ENCODE measurements at places on chromosomes 6 and 20.

- DNase-seq, result no peak
Observed at GRCh38 chr6:12381587-12381986, 91.4 kb downstream of the EDN1 start.

GRCh38 chr6:39335780-39336545, 13.5 kb upstream of the KCNK16 start:
- no peak for DNase-seq

GRCh38 chr6:91042656-91043055, 455.8 kb upstream of the MAP3K7 start:
- no peak for DNase-seq

DNA sequence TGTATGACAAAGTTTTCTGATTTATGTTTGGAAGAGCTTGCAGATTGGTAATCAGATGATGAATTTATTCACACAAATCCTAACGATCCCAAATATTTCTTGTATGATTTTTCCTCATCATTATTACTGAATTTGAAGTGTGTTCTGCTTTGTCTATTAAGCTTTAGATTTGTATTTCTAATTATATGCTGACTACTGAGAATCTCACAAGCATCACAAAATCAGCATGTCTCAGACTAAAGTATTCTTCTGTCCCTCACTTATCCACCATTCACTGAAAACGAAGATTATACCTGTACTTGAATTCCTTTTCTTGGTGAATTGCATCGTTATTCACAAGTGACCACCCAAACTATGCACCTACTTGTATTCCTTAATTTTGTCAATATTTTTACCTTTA, 796.3 kb upstream of the MAP3K7 start:
- DNase-seq, result no peak

GRCh38 chr6:87971605-87972262, 75.9 kb upstream of the SPACA1 start:
- no peak for DNase-seq

DNA sequence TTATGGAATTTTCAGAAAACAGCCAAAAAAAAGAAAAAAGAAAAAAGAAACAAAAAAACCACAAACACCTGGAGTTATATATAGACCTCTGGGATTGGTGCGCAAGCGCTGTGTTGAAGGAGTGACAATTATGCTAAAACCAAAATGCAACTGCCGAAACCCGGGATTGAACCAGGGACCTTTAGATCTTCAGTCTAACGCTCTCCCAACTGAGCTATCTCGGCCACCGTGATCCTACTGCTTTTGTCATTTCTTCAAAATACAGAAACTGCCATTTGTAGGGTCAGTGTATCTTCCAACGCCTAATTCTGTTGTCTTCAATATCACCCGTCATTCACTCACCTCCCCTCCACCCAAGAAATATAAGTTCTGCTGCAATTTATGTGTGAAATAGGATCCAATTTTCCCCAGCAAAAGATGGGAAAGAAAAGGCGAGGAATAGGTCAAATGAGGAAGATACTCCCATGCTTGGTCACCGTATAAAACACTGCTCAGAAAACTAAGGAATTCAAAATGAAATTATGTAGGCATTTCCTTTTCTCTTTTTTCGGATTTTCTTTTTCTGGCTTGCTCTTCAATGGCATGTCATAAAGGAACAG, 116.0 kb downstream of the TRIM27 start:
- DNase-seq, result peak; percentile 24

GRCh38 chr6:17600527-17601385, 654 bp downstream of the FAM8A1 start:
- DNase-seq, result peak; percentile 52

- DNase-seq, result no peak
Observed at GRCh38 chr6:41630069-41630468, 8.2 kb upstream of the MDFI start.

DNA sequence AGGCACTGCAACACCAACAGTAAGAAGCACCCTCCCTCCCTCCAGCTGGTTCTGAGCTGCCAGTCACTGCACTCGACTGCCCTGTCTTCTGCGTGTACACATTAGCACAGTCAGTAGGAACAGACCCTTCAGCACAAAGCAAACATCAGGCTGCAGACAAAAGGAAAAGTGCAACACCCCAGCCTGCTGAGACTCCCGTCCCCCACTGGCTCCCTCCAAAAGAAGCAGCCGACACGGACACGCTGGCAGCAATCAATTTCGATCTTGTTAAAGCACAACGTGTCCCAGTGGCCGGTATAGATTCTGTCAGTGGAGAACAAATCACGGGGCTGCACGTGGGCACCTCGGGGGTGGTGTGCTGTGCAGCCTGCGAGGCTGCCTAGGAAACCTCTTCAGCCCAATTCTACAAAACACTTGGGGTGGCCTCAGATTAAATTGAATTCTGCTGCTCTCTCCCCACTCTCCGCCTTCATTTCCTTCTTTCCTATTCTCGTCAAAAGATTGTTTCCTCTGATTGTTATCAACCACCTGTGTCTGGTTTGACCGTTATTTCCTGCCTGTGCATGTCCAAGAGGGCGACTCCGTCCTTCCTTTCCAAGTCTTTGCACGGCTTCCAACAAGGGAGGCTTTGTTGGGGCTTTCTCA, 38.7 kb downstream of the TRAF3IP2 start:
- peak; percentile 34 for DNase-seq

- DNase-seq, result no peak
Observed at GRCh38 chr6:159217595-159218275, 48.5 kb downstream of the FNDC1 start.

DNA sequence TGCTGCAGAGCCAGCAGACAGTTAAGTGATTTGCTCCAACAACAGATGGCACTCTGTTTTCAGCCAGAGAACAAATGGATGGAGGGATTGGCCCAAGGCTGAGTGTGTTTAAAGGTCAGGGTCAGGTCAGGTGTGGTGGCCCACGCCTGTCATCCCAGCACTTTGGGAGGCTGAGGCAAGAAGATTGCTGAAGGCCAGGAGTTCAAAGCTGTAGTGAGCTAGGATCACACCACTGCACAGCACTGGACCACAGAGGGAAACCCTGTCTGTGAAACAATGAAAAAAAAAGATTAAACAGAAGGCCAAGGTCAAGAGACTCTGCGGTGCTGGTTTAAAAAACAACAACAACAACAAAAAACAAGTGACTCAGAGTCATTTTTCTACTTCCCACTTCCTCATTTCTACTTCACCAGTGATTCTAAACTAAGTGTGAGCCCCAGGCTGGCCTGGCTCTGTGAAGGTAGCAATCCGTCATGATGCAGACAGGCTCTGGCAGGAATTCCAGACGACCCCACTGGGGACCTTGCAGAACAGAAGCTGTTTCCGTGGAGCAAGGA, 42.5 kb upstream of the ARMC2 start:
- DNase-seq, result no peak

- no peak for DNase-seq
Observed at GRCh38 chr6:150236544-150236943, 93.7 kb downstream of the PPP1R14C start.

DNA sequence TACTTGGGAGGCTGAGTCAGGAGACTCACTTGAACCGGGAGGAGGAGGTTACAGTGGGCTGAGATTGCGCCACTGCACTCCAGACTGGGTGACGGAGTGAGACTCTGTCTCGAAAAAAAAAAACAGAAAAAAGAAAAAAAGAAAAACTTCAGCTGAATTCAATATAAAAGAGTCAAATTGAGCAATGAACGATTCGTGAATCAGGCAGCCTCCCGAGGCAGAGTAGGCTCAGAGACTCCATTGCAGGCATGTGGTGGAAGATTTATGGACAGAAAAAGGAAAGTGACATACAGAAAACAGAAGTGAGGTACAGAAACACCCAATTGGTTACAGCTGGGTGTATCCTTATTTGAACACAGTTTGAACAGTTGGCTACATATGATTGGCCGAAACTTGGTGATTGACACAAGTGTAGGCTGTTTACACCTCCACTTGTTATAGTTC, 56.3 kb downstream of the HLA-DPB1 start:
- no peak for DNase-seq

DNA sequence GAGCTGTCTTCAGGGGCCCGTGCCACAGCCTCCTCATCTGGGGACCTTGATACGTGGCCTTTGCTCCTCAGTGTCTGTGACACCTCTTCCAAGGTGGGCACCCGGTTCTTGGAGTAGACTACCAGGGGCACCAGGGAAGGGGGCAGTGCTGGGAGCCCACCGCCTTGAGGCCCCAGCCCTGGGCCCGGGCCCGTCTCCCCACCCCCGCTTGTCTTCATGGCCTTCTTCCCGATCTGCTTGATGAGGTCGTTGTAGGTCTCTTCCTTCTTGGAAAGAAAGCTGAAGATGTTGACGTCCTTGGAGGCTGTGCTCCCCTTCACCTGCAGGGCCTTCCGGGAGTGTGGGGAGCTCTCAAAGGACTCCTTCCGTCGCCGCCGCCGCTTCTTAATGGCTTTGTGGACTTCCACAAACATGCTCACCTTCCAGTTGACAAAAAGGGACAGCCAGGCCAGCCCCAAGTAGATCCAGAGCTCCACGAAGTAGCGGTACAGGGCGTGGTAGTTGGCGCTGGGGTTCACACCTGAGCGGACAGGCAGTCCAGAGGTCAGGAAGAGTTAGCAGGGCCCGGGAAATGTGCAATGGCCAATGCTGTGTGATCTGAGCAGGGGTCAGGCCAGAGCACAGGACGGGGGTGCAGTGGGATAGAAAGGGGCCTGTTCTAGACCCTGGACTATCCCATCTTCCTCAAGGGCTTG, 37.9 kb downstream of the KCNK5 start:
- DNase-seq, result no peak

DNA sequence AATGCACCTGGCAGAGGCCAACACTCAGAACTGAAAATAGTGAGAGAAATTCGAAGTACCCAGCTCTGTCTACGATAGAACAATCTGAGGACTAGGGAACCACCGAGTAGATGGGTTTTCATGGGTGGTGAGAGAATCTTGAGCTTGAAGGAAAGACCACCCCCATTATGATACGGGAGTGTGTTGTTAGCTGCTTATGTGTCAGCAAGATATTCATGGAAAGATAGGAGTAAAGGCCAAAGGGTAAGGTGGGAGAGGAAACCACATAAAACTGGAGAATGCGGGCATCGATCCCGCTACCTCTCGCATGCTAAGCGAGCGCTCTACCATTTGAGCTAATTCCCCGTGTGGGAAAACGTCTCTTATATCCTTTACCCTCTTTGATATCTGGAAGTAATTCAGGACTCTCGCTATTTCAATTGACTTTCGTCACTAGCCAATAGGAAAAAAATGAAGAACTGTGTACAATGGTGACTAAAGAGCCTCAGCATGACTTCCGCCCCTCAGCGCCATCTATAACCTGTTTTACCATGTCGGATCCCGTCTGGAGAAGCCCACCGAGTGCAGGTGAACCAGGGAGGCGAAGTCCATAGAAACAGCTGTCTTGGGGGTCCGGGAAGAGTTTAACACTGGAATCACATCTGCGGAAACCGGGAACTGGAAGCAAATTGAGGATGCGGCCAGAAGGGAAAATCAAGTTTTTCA, 25.0 kb upstream of the ABT1 start:
- peak; percentile 60 for DNase-seq

DNA sequence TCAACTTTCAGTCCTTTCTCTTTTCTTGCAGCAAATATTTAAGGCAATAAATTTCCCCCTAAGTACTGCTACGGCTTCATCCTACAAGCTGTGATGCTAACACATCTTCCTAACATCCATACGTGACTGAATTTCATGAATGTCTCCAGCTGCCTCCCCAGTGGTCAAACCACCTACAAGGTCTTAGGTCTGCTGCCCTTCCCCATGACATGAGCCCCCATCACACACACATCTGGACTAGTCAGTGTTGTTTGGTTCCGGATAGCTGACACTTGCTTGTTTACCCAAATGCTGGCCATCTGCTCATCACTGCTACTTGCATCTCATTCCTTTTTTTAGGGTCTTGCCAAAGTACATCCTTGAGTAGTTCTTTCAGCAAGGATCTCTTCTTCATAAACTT, 14.6 kb downstream of the RRBP1 start:
- DNase-seq, result no peak

GRCh38 chr6:137165375-137166246, 7.8 kb downstream of the IL22RA2 start:
- peak; percentile 23 for DNase-seq

DNA sequence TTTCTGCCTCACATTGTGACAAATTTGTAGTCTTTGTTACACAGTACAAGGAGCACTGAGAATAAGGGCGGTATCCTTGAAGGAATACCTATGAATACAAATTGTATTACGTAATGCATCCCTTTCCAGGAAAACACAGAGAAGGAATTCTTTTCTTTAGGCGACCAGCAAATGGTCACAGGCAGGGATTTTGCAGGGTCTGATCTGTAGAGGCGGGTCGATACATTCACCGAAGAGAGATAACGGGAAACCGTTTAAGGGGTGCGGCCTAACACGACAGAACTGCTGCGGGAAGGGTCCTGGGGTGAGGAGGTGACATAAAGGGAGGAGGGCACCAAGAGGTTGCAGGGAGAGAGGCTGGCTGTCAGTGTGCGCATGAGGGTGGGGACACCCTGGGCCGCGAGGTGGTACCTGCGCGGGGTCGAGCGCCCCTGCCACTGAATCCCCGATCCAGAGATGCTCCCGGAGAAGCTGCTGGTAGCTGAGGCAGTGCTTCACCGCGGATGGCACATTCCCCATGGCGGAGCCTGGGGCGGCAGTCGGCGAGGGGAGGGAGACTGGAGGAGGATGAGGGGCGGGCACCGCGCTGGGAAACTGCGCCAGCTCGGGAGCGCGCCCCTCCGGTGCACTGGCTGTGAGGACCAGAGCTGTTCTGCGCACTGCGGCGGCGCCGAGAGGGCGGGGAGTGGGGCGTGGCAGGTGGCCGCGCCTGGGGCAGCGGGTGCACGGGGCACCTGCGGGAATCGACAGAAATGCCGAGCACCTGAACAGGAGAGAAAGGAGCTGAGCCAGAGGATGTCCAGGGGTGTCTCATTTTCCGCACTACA, at the start of gene HMGCLL1:
TSS of gene HMGCLL1 (minus strand) at position 656 of the 827 bp plus-strand sequence. CDS start at position 519, 137 bp downstream.
- no peak for DNase-seq

GRCh38 chr20:22890594-22891300, 144.4 kb upstream of the SSTR4 start:
- DNase-seq, result no peak

GRCh38 chr6:13554929-13555333, 19.5 kb upstream of the SIRT5 start:
- no peak for DNase-seq

DNA sequence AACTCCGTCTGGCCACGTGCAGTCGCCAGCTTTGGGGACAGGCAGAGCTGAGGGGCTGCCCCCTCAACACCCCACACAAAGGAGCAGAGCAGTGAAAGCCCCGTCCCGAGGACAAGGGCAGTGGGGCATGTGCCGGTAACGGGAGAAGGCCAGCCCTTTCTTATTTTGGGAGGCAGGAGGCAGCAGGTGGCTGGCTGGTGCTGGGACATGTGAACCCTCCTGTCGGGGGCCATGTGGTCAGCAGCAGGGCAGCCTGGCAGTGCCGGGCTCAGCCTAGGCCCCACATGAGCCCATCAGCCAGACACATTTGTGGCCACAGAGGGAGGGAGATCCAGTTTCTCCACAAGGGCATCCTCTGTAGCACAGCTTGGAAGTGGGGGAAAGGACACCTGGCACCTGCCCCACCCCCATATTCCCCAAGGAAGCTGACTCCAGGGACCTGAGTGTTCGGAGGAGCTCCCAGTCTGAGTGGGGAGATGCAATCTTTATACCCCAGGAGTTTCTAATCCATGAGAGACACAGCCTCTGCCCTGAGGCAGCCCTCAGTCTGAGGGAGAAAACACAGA, 137.6 kb downstream of the MRPL14 start:
- no peak for DNase-seq
